Omental fat pad (tissue), 4 donors: ENCODE measurements at places on chromosomes 4 and X.

- no peak for DNase-seq
Observed at GRCh38 chr4:178970433-178971140, 1528.3 kb upstream of the AGA start.

- no peak for DNase-seq
Observed at GRCh38 chr4:104860238-104861123, 286.2 kb upstream of the TET2 start.

DNA sequence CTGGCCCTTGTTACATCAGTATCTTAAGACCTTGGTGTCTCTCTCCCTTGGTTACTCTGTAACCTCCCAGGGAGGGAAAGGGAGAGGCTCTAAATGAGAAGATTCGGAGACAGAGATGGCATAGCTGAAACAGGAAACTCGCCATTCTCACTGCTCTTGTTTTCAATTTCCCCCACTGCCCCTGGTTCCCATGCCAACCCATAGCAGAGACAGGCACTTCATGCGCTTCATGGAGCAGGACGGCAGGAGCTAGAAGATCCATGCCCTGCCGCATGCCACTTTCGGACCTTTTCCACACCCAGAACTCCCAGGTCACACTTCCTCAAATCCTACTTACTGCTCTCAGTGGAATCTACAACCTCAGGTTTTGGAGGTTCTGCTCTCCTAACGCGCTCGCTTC, 3.1 kb downstream of the ZMYM3 start:
- DNase-seq, result no peak

GRCh38 chrX:489820-490219, 103.1 kb upstream of the PPP2R3B start:
- no peak for DNase-seq

GRCh38 chr4:168892475-168892874, 117.6 kb downstream of the CBR4 start:
- no peak for DNase-seq
